ENCODE measurements at places on chromosomes 2 and 18. TPM values are rescaled to one million over a fixed set of nuclear protein-coding genes. Genes with fewer than 3 reads are reported as not detected.

TMEM247 gene
- total RNA-seq = not detected

CKAP2L gene
- not detected for total RNA-seq

STAT4 gene
- 62.1 TPM for total RNA-seq

RBKS gene
- 6.4 TPM for total RNA-seq

DLX1 gene
- total RNA-seq = not detected

GALNT5 gene
- not detected for total RNA-seq

CHST9 gene
- total RNA-seq = not detected

SERPINB11 gene
- not detected for total RNA-seq

FAP gene
- total RNA-seq = not detected

SPATA3 gene
- total RNA-seq = not detected
